ENCODE measurements at places on chromosomes 3 and 15. TPM values are rescaled to one million over a fixed set of nuclear protein-coding genes. Genes with fewer than 3 reads are reported as not detected.
A peak's percentile ranks its signal among the peaks of the same experiment; 100 is the strongest.

GRCh38 chr3:178370387-178370786 is 165.8 kb upstream of the KCNMB2 start:
- H3K27ac ChIP-seq, result no peak overlapping the region
- no peak for DNase-seq
- peaks cover 7% of the 10 kb centered on the region for H3K36me3 ChIP-seq
- H3K4me3 ChIP-seq, result no peak overlapping the region
- no peaks in the 10 kb centered on the region for H3K27me3 ChIP-seq

DNA sequence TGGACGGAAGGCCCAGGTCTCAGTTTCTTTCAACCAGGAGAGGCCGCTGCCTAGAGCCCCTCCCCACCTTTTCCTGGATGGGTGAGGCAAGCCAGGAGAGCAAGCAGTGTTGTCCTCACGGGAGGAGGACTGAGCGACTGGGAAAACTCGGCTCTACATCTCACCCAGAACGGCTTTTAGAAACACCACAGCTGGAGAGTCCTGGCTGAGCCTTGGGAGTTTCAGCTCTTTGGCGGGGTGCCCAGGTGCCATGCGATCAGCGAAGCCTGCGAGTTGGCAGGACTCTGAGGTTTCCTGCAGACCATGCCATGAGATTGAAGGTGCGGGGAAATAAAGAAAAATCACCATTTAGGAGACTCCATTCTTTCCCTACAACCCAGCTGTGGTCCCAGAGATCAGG is 26.0 kb downstream of the PPCDC start:
- peak overlapping the region; percentile 36 for H3K27ac ChIP-seq
- peaks cover 48% of the 10 kb centered on the region for H3K4me1 ChIP-seq
- H3K27me3 ChIP-seq, result no peaks in the 10 kb centered on the region
- peak; percentile 52 for DNase-seq
- H3K36me3 ChIP-seq, result peaks cover 5% of the 10 kb centered on the region
- no peak overlapping the region for H3K4me3 ChIP-seq

Gene KLHL40
- not detected for total RNA-seq

DNA sequence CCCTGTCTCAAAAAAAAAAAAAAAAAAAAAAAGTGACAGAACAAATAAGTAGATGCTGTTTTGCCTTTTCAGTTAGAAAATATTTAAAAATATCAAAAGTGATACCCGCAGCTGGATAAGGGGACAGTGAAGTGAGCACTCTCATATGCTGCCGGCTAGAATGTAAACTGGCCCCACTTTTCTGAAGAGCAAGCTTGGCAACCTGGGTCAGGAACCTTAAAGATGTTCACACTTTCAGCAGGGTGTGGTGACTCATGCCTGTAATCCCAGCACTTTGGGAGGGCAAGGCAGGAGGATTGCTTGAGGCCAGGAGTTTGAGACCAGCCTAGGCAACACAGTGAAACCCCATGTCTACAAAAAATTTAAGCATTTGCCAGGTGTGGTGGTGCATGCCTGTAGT is 17.4 kb downstream of the FSD2 start:
- H3K4me1 ChIP-seq, result no peaks in the 10 kb centered on the region
- H3K36me3 ChIP-seq, result peaks cover 9% of the 10 kb centered on the region
- H3K27me3 ChIP-seq, result no peaks in the 10 kb centered on the region
- no peak for DNase-seq
- no peak overlapping the region for H3K4me3 ChIP-seq

Gene VIPR1
- 6.1 TPM for total RNA-seq

DNA sequence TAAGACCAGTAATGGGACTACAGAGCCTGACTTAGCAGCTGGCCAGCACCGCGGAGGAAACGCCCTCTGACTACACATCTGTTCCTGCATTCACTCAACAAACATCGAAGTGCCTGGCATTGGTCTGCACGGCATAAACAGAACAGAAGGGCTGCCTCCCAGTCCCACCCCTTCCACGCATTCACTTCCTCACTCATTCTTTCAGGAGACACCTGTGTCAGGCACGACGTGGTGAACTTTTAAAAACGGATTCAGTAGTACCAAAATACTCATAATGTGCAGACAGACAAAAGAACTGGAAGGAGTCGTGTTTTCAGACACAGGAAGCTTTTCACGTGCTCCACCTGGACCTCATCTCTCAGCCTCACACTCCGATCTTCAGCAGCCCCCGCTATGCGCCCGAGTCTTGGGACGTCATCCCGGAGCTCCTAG is 123.3 kb downstream of the XXYLT1 start:
- H3K27me3 ChIP-seq, result no peaks in the 10 kb centered on the region
- H3K36me3 ChIP-seq, result no peaks in the 10 kb centered on the region
- DNase-seq, result no peak
- peaks cover 25% of the 10 kb centered on the region for H3K4me1 ChIP-seq
- H3K4me3 ChIP-seq, result no peak overlapping the region

Gene LRRIQ4
- not detected for total RNA-seq

DNA sequence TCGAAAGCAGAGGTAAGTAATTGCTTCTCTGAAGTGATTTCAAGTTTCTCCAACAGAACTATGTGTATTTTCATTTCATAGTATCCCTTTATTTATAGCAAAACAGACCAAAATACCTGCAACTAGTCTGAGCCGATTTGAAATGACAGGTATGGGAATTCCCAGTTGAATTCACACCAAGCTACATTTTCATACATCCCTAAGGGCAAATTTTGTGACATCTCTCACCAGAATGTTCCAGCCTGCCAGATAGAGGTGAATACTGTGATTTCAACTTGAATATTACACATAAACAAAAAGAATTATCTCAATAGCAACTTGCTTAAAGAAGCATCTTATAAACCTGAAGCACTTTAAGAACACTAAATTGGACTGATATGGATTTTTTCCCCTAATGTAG is 235.7 kb downstream of the SLC9A9 start:
- DNase-seq, result no peak
- peaks cover 55% of the 10 kb centered on the region for H3K4me1 ChIP-seq
- H3K27ac ChIP-seq, result no peak overlapping the region

Gene CCR9
- not detected for total RNA-seq

DNA sequence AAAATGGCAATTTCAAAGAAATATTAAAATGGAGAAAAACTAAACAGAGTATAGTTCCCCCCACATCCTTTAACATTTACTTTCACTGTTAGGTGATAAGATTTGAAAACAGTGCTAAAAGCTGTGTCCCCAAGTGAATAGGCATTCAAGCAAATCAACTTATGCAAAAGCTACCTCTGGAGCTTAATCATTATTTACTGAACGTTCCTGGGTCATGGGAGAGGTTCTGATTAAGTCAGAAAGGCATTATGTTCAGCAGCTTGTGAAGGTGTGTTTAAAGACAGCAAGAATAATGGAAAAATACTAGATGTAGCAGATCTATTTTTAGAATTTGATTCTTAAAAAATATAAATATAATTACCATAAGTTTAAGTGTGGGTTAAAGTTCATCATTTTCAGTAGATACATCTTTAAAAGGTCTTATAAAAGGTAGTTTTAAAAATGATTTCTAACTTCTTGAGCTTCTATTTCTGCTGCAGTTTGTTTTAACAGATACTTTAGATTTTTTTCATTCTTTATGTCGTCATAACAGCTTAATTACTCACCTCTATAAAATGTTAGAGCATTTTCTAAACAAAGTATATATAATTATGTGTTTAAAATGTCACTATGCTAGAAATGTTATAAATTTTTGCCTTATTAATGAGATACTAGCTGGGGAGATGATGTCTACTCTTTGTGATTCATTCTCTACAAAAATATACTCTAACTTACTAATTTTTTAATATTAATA is 127.9 kb downstream of the MITF start:
- no peak for DNase-seq
- H3K27ac ChIP-seq, result peak overlapping the region; percentile 32
- no peak overlapping the region for H3K4me3 ChIP-seq
- H3K36me3 ChIP-seq, result no peaks in the 10 kb centered on the region
- H3K4me1 ChIP-seq, result peaks cover 42% of the 10 kb centered on the region
- no peaks in the 10 kb centered on the region for H3K27me3 ChIP-seq

DNA sequence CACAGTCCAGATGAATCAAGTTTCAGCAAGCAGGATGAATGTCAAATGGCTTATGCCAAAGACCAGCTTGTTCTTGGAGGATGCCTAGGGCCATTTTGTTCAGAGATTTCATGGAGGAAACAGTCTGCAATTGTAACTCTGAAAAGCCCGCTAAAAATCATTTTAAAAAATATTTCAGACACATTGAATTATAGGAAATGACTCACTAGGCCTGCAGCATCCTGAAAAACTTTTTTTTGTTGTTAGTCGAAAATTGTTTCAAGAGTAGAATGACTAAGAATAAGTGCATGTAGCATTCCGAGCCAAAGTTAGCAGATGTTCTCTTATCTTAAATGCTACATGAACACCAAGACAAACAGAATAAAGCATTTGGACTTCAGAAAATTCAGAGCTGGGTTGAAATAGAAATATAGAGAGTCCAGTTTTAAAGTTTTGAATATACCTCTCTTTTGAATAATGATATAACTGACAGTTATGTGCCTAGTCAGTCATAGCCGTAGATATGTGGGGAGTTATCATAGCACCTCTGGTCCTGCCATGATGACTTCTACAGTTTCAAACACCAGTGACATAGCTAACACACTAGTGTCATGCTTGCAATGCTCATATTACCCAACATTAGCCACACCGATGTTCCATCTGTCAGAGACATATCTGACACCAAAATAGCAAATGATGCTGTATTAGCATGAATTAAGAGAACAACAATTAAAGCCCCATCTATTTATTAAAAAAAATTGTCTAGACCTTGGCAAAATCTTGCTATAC is 1462.8 kb upstream of the GBE1 start:
- no peak for DNase-seq
- H3K4me3 ChIP-seq, result no peak overlapping the region
- H3K27me3 ChIP-seq, result no peaks in the 10 kb centered on the region
- peaks cover 11% of the 10 kb centered on the region for H3K4me1 ChIP-seq
- no peak overlapping the region for H3K27ac ChIP-seq

DNA sequence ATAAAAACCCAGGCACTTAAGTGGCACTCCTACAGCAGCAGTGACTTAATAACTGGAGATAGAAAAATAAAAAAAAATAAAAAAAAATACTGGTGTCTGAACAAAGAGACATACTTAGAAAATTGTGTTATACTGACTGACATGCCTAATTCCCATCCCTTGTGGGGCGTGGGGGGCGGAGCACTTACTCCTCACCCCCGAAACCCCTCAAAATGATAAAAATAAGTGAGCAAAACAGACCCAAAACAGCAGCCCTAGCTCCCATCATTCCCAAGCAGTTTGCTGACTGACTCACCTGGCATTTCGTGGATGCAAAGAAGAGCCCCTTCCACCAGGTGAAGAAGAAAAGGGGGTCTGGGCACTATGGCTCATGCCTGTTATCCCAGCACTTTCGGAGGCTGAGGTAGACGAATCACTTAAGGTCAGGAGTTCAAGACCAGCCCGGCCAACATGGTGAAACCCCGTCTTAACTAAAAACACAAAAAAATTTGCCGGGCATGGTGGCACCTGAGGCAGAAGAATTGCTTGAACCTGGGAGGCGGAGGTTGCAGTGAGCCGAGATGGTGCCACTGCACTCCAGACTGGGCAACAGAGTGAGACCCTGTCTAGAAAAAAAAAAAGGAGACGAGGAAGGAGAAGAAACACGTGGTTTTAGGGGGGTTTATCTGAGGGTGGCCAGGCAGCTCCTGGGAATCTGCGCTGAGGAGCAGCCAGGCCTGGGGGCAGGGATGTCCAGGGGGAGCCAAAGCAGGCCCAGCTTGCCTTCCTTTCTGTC is 50.8 kb upstream of the BLM start:
- no peak for DNase-seq
- H3K27me3 ChIP-seq, result no peaks in the 10 kb centered on the region
- H3K27ac ChIP-seq, result no peak overlapping the region
- peaks cover 16% of the 10 kb centered on the region for H3K4me1 ChIP-seq
- no peaks in the 10 kb centered on the region for H3K36me3 ChIP-seq

GRCh38 chr3:52043750-52044149 is 12.6 kb downstream of the DUSP7 start:
- no peaks in the 10 kb centered on the region for H3K27me3 ChIP-seq
- no peaks in the 10 kb centered on the region for H3K36me3 ChIP-seq
- no peak for DNase-seq
- no peak overlapping the region for H3K4me3 ChIP-seq
- peaks cover 58% of the 10 kb centered on the region for H3K4me1 ChIP-seq

Gene GOLGA6A
- total RNA-seq, result 0.12 TPM

Gene ANKUB1
- not detected for total RNA-seq

Gene LARP6
- total RNA-seq, result 135 TPM

- no peak overlapping the region for H3K27ac ChIP-seq
- peaks cover 69% of the 10 kb centered on the region for H3K27me3 ChIP-seq
- no peak for DNase-seq
- H3K36me3 ChIP-seq, result no peaks in the 10 kb centered on the region
Observed at GRCh38 chr15:73832657-73833056, 40.7 kb upstream of the TBC1D21 start.

Gene ISLR
- 49.6 TPM for total RNA-seq

- peaks cover 10% of the 10 kb centered on the region for H3K4me1 ChIP-seq
- DNase-seq, result no peak
- no peak overlapping the region for H3K27ac ChIP-seq
- peaks cover 25% of the 10 kb centered on the region for H3K27me3 ChIP-seq
Observed at GRCh38 chr3:140843656-140844055, 98.0 kb upstream of the SLC25A36 start.

DNA sequence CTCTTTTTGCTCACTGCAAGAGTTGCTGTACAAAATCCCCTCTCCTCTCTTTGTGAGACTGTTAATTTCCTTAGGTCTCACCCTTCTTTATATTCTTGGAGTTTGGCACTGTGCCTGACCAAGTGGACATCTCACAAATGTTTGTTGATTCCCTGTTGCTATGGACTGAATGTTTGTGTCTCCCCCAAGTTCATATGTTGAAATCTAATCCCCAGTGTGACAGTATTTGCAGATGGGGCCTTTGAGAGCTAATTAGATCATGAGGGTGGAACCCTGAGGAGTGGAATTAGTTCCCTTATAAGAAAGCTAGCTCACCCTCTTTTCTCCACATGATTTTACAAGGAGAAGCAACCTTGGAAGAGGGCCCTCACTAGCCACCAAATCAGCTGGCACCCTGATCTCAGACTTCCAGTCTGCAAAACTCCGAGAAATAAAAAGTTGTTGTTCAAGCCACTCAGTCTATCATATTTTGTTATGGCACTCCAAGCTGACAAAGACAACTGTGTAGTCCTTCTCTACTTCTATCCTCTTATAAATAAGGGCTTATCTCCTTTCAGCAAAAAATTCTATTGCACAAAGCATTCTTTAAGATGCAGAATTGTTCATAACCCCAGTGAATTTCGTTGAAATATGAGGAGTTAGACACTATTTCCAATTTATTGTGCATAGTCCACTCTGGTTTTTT is 65.5 kb upstream of the NPHP3 start:
- no peak for DNase-seq
- H3K4me1 ChIP-seq, result peaks cover 85% of the 10 kb centered on the region
- H3K36me3 ChIP-seq, result no peaks in the 10 kb centered on the region
- peak overlapping the region; percentile 97 for H3K27ac ChIP-seq
- no peaks in the 10 kb centered on the region for H3K27me3 ChIP-seq
- H3K4me3 ChIP-seq, result no peak overlapping the region

Gene GOLGA8R
- total RNA-seq, result 8.5 TPM

- H3K27me3 ChIP-seq, result no peaks in the 10 kb centered on the region
- H3K4me3 ChIP-seq, result no peak overlapping the region
- peaks cover 67% of the 10 kb centered on the region for H3K4me1 ChIP-seq
- H3K27ac ChIP-seq, result peak overlapping the region; percentile 46
Observed at GRCh38 chr3:37934631-37935289, 55.8 kb upstream of the VILL start.
